ENCODE measurements at places on chromosomes 12 and 14.

DNA sequence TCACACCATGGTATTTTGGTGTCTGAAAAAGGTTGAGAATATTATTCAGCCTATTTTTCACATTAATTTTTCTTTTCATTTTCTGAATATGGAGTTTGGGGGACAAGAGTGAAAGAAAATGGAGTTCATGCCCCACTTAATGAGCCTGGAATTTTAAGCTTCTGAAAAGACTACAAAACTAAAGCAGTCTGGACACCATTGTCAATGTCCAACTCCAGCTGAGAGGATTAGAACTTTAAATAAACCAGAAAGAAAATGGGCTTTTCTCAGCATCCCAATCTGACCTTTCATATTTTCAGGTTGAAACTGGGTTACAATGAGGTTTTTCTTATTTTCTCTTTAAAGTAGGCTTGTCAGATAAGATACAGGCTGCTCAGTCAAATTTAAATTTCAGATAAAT, 207.7 kb downstream of the SLC6A15 start:
- DNase-seq = no peak

DNA sequence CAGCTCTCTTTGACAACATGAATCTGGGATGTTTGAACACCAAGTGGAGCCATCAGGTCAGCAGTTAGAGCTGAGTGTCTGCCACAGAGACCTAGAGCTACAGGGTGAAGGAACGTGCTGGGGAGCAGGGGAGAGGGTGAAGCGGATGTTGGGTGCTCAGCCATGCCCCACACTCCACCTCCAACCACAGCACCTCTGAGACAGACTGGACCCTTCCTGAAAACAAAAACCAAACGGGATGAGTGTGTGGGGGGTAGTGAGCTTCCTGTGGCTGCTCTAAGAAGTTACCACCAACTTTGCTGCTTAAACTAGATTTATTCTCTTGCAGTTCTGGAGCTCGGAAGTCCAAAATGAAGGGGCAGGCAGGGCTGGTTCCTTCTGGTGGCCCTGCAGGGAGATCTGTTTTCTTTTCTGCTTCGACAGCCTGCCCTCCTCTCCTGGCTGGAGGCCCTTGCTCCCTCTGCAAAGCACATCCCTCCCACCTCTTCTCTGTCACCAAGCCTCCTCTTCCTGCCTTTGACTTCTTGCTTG, 5.6 kb upstream of the GOLGA3 start:
- no peak for DNase-seq

GRCh38 chr12:130595566-130595965, 120.5 kb downstream of the RIMBP2 start:
- DNase-seq = no peak

DNA sequence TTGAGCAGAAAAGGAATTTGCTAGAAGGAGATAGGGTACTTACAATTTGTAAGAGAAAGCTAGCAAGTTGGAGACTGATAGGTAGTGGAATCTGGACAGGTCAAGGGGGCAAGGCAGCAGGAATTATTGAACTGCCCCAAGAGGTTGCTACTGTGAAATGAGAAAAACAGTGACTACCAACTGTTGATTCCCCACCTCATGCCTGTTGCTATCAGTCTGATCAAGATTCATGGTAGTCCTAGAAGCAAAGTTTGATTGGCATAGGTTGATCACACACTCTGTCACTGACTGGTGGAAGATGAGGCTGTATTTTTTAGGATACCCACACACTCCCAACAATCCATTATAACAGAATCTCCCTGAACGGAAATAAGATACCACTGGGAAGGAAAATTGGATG, 89.4 kb upstream of the IGF1 start:
- no peak for DNase-seq

- no peak for DNase-seq
These were observed 13.6 kb downstream of the ABCD2 start for GRCh38 chr12:39605996-39606395.

- DNase-seq = no peak
These were observed 3.5 kb downstream of the KRT7 start for GRCh38 chr12:52236386-52237050.

GRCh38 chr14:35374263-35374712, 30.3 kb downstream of the NFKBIA start:
- no peak for DNase-seq

DNA sequence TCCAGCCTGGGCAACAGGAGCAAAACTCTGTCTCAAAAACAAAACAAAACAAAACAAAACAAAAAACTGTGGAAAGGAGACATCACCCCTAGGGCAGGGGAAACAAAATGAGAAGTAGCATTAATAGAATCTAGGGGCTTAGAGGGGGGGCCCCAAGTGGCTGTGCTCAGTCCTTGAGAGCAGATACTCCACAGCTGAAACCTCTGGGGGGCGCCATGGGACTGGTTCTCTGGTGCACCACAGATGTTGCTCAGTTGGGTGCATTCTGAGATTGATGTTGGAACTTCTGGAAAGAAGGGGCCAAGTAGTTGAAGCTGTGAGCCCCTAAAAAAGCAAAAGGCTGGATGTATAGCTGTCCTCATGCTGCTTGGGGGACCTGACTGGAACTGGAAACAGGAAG, 11.8 kb upstream of the SYNE2 start:
- peak; percentile 30 for DNase-seq

DNA sequence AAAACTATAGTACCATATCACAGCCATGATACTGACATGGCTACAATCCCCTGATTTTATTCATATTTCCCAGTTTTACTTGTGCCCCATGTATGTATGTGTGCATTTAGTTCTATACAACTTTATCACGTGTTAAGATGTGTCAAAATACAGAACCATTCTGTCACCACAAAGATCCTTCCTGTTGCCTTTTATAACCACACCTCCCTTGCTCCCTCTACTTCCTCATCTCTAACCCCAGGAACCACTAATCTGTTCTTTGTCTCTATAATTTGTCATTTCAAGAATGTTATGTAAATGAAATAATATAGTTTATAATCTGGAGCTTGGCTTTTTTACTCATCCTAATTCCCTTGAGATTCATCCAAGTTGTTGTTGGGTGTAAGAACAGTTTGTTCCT, 358.4 kb downstream of the DPF3 start:
- no peak for DNase-seq

DNA sequence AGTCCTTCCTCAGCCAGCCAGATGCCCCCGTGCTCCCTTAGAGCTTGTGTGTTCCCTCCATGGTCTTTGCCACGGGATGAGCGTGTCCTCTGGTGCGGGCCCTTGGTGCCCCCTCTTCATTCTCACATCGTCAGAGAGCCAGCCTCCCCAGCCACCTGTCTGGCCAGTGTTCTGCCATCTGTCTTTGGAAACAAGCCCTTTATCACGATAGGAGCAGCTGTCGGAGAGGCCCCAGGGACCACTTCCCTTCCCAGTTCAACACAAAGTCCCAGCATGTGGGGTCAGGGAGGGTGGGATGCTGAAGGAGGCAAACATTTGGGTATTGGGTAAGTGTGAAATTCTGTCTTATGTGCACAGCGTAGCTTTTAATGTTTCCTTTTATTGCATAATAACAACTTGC, 44.5 kb downstream of the DYNC1H1 start:
- no peak for DNase-seq

- DNase-seq = no peak
These were observed 9.0 kb downstream of the TRHDE start for GRCh38 chr12:72281126-72281525.

- no peak for DNase-seq
These were observed 767.7 kb downstream of the DIO2 start for GRCh38 chr14:79443602-79444001.

GRCh38 chr14:88272390-88273269, 50.4 kb downstream of the KCNK10 start:
- no peak for DNase-seq

- DNase-seq = no peak
These were observed 2.6 kb downstream of the MAP3K12 start for GRCh38 chr12:53496752-53497032.

GRCh38 chr14:47961634-47962033, 286.2 kb upstream of the MDGA2 start:
- DNase-seq = no peak

- DNase-seq = no peak
These were observed 81.7 kb downstream of the CPNE8 start for GRCh38 chr12:38823738-38824137.

- DNase-seq = no peak
These were observed 37.6 kb downstream of the RTRAF start for GRCh38 chr14:52026901-52027300.

- DNase-seq = no peak
These were observed 38.1 kb upstream of the PLXNC1 start for GRCh38 chr12:94110258-94110657.

DNA sequence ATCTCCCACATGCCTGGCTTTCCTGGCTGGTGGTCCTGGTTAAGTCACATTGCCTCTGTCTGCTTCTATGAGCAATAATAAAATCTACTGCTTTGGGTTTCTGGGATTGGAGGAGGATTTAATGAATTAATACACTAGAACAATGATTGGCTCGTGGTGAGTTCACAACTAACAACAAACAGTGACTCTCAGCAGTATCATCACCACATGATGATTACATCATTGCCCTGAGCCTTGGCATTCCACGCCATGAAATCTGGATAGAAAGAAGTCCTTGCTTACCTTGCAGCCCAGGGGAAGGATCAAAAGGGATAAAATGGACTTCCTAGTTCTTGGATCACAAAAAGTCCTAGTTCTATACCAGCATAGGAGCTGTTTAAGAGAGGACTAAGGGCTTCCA, 1069.0 kb downstream of the VRK1 start:
- DNase-seq = no peak

GRCh38 chr14:78633752-78634151, 463.6 kb downstream of the NRXN3 start:
- DNase-seq = no peak

GRCh38 chr14:94771906-94772490, 2.1 kb upstream of the GSC start:
- no peak for DNase-seq

GRCh38 chr14:73743431-73743931, 29.3 kb upstream of the PNMA1 start:
- peak; percentile 30 for DNase-seq

DNA sequence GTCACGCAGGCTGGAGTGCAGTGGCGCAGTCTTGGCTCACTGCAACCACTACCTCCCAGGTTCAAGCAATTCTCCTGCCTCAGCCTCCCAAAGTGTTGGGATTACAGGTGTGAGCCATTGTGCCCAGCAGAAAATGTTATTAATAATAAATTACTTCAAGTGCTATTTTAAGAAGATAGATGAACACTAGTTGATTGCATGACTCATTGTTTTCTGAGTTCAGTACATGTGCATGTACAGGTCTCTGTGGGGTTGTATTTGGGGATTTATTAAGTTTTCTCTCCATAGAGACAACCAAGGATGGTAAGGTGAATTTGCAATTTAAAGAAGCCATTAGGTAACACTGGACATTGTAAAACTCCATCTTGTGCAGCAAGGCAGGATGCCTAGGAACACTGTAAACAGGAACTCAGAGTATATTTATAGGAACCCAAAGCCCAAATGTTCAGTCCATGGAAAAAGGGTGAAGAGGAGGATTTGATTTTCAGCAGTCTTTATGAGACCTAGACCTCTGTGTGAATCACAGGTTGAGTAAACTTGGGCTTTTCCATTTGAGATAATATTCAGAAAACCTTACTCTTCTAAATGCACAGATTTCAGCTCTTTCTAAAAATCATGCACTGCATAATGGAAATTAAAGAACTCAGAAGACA, 49.3 kb upstream of the TMPO start:
- no peak for DNase-seq

DNA sequence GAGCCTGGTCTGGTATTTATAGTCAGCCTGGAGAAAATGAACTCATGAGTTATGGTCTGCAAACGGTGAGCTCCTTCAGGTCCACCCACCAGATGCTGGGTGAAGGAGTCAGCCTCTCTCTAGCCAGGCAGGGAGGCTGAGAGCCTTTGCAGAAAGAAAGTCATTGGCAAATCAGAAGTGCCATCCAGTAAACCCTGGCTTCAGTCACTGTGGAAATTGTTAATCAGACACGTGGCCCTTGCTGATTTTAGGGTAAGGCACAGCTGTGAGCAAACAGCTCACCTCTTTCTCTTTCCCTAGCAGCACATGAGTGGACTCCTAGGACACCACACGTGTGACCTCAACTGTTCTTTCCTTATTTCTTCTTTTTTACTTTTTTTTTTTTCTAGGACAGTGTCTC, 44.9 kb downstream of the CHST11 start:
- no peak for DNase-seq

DNA sequence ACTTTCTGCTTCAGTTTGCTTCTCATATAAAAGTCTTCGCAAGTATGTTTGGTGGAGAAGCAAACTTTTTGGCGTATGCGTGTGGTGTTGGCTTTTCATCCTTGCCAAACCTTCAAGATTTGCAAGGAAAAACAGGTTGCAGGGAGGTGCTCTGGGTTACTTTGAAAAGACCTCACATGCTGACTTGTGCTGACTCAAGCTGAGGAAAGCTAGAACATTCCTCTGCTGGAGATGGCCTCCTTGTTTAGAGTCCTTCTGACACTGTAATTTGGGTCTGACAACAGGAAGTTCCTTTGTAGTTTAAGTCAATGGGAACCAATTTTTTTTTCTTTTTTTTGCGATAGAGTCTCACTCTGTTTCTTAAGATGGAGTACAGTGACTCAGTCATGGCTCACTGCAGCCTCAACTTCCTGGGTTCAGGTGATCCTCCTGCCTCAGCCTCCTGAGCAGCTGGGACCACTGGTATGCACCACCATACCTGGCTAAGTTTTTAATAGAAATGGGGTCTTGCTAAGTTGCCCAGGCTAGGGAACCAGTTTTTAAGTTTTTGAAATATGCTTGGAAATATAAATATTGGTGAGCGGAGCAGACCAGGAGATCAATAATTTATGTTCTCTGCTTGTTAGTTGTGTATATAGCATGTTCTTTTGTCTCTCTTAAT, 2.6 kb upstream of the ACACB start:
- DNase-seq = no peak

DNA sequence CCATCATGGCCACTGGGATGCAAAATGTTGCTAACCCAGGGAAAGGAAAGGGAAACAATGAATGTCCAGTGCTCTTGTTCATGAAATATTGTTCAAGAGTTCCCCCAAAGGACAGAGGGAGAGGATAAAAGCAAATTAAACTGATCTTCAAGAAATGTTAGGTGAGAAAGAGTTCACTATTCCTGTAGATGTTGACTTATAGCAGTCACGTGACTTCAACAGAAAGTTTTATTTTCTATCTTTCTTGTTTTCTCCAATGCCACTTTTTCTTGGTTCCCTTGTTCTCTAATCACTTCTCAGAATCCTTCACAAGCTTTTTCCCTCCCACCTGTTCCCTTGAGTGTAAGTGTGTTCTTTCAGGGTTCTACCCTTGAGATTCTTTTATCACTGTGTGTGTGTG, 245.3 kb downstream of the C12orf42 start:
- no peak for DNase-seq

- DNase-seq = no peak
These were observed 7.9 kb upstream of the OAS3 start for GRCh38 chr12:112930350-112930749.

GRCh38 chr14:77025744-77026165, 2.8 kb downstream of the IRF2BPL start:
- no peak for DNase-seq

GRCh38 chr14:35416108-35416750, 11.7 kb upstream of the NFKBIA start:
- DNase-seq = no peak
